ENCODE measurements at places on chromosomes 4 and X.

- DNase-seq, result no peak
Measured at GRCh38 chrX:101658661-101659491, 774 bp downstream of the ARMCX2 start.

DNA sequence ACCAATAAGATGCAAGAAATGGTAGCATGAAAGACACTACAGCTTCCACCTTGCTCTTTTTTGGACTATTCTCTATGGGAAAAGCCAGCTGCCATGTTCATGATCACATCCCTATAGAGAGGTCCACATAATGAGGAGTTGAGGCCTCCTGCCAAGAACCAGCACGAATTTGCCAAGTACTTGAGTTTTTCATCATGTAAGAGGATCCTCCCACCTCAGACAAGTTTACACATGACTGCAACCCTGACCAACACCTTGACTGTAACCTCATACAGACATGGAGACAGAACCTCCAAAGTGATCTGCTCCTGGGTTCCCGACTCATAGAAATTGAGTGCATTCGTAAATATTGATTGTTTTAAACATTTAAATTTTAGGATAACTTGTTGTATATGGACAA lies 135.2 kb upstream of the TSPAN5 start:
- no peak for DNase-seq

- peak; percentile 46 for DNase-seq
Measured at GRCh38 chr4:122716825-122717448, 15.6 kb upstream of the BBS12 start.

- DNase-seq, result no peak
Measured at GRCh38 chr4:117621673-117622072, 412.6 kb upstream of the NDST3 start.

- DNase-seq, result no peak
Measured at GRCh38 chrX:8730812-8731558, 952 bp downstream of the ANOS1 start.

- no peak for DNase-seq
Measured at GRCh38 chr4:186617921-186618320, 62.6 kb upstream of the MTNR1A start.

All from stimulated activated CD8-positive, alpha-beta memory T cell treated with anti-CD3 and anti-CD28 coated beads, Interleukin-2, amount 100 ng/mL, for 1 hour (primary cell).